ENCODE measurements at places on chromosomes 7 and 10.

DNA sequence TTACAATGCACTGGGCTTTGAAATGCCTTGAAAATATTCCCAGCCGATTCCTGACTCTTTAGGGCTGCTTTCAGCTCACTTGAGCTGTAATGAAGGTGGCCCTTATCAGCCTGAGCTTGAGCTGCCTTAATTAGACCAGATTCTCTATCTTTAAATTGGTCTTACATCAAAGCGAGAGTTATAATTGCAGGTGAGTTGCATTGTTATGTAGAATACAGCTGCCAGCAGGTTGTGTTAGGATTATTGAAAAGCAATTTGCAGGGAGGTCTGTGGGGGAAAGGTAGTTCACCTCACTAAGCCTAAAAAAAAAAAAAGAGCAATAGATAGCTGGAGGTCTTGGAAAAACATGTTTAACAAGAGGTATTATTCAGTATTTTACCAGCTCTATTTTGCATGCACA is 142.2 kb upstream of the HABP2 start:
- no peak for DNase-seq

- no peak for DNase-seq
These were observed 142.0 kb upstream of the PRKCQ start for GRCh38 chr10:6721964-6722615.

GRCh38 chr7:108402865-108403264 is 53.4 kb downstream of the NRCAM start:
- no peak for DNase-seq

GRCh38 chr10:84375011-84375410 is 46.6 kb downstream of the CCSER2 start:
- peak; percentile 66 for DNase-seq

- DNase-seq: no peak
These were observed 14.5 kb downstream of the ANKIB1 start for GRCh38 chr7:92260248-92260781.

DNA sequence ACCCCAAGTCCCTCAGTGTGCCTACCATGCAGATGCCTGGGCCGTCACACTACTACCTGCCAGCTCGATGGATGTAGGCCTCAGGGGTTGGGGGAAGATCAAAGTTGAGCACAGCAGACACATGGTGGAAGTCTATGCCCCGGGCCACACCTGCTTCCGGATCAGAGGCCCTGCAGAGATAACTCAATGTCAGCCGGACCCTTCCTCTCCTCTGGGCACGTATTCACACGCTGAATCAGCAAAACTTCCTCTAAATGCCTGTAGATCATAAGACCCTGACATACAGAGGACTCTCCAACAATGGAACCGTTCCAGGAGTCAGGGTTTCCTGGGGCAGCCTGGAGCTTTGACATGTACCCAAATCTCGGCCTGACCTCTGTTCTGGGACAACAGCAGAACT is 3.7 kb downstream of the DDX56 start:
- DNase-seq: no peak

DNA sequence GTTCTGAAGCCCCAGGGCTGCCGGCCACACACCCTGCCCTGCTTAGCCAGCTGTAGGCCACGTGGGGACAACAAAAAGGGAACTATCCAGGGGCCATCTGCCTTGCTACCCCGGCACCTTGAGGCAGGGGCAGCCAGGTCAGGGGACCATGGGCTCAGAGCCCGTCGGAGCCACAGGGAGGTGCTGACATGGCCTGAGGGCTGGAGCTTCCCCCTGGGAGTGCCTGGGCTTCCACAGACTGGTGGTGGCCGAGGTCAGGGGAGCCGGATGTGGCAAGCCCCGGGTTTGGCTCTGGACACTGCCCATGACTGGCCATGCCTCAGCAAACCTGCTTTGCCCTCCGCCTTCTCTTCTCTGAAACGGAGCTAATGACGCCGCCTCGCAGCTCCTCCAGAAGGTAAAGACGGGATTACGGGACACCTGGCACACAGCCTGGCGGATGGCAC is 178.5 kb downstream of the EBF3 start:
- DNase-seq: no peak

- no peak for DNase-seq
These were observed 236.1 kb upstream of the FERD3L start for GRCh38 chr7:19381321-19381720.

- DNase-seq: no peak
These were observed 28.1 kb upstream of the KNDC1 start for GRCh38 chr10:133131734-133132472.

- DNase-seq: no peak
These were observed 38.8 kb downstream of the CCDC6 start for GRCh38 chr10:59867590-59867989.

DNA sequence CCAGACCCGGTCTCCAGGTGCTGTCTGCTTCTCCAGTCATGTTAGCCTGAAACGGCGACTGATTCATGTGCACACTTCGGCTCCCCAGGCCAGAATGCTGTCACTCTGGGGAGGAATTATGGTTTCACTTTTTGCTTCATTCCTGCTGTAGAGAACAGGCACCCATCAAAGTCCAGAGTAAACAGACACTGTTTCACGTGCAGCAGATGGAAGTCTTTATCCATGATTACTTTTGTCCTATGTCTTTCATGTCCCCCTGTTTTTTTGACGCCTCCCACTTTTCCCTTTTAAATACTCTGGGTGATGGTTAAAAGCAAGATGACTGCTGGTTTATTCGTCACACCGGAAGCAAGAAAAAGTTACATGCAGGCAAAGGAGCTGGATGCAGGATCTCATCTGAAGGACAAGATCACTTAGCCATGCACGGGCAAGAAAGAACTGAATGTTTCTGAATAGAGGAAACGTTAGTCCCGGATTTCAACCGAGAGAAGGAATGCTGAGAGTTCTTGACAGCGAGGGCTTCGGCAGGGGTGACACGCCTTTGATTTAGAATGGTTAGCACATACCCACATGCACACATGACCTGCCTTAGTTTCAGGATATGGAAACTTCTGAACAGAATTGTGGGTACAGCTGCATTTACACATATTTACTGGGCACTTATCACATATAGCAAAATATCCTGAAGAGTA is 250.0 kb upstream of the KLF6 start:
- peak; percentile 50 for DNase-seq

DNA sequence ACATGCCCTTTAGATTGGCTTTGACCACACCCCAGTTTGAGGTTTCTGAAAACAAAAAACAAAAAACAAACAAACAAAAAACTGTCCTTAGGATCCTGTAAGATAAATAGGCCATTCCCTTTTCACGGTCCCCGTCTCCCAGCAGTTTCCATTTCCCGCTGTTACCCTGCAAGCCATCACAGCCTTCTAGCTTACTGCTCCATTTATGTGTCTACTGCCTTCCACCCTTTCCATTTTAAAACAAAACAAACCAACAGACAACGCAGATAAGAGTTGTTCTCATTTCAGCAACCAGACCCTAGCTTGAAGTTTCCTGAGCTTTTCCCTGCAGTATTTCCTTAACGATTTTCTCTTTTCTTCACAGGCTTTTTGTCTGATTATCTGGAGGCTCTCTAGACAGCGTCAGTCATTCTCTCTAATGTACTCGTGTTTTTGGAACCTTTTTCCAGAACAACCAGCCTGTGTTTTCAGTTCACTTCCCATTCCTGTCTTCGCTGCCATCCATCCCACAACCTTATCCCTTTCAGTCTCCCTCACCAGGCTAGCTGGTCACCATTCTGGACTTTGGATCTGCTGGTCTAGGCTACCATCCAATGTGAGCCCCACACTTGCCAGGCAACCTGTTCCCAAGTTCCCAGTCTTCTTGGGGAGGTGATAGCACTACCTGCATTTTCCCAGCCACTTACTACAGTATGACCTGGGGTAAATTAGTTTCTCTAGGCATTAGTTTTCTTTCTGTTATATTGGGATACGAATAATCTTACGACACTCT is 317.3 kb upstream of the FZD1 start:
- no peak for DNase-seq

DNA sequence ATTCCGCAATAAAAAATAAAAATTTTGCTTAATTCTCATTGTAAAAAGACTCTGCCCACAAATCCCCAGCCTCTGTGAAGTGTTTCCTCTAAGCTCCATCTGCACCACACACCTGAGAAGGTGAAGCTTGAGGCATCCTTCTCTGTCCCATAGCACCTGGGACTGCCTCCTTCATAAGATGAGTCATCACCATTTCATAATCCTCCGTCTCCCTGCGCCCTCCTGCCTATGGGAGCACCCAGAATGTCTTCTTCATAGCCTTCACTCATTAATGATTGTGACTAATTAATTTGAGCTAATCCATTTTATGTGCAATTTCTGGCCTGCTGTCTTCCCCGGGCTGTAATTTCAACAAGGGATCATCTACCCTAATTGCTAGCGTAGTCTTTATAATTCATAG is 90.3 kb downstream of the WDR11 start:
- DNase-seq: no peak

Measured in activated CD4-positive, alpha-beta T cell treated with anti-CD3 and anti-CD28 coated beads, Interleukin-2, amount 10 ng/mL, durations not matched to agents 7 days and 5 days (primary cell).